ENCODE measurements at places on chromosomes 1 and 21.

DNA sequence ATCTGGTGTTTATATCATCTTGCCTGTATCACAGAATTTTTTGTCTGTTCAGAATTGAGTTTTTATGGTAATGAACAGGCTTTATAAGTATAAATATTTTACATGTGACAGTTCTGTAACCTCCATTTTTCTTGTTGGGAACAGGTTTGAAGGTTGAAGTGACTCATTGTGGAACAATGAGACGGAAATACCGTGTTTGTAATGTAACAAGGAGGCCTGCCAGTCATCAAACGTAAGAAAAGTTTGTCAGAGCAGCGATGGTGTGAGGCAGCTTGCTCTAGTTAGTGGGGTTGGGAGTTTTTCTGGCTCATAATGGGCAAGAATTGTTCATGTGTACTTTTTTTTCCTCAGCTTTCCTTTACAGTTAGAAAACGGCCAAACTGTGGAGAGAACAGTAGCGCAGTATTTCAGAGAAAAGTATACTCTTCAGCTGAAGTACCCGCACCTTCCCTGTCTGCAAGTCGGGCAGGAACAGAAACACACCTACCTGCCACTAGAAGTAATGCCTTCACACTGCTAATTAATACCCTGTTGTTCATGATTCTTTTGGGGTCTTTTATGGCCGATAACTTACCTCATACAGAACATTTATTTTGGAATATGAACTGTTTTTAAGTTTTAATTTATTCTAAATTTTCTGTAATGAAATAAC lies 75.2 kb upstream of the TEKT2 start:
- no peaks in the 10 kb centered on the region for H3K4me1 ChIP-seq
- H3K4me3 ChIP-seq: no peak overlapping the region
- H3K27ac ChIP-seq: no peak overlapping the region
- H3K36me3 ChIP-seq: peaks cover 20% of the 10 kb centered on the region
- no peak for DNase-seq
- H3K27me3 ChIP-seq: no peaks in the 10 kb centered on the region

- H3K36me3 ChIP-seq: no peaks in the 10 kb centered on the region
- peak; percentile 52 for DNase-seq
- H3K4me3 ChIP-seq: no peak overlapping the region
- H3K27me3 ChIP-seq: no peaks in the 10 kb centered on the region
- no peak overlapping the region for H3K27ac ChIP-seq
Measured at GRCh38 chr1:66436378-66437135, 97.4 kb upstream of the SGIP1 start.

DNA sequence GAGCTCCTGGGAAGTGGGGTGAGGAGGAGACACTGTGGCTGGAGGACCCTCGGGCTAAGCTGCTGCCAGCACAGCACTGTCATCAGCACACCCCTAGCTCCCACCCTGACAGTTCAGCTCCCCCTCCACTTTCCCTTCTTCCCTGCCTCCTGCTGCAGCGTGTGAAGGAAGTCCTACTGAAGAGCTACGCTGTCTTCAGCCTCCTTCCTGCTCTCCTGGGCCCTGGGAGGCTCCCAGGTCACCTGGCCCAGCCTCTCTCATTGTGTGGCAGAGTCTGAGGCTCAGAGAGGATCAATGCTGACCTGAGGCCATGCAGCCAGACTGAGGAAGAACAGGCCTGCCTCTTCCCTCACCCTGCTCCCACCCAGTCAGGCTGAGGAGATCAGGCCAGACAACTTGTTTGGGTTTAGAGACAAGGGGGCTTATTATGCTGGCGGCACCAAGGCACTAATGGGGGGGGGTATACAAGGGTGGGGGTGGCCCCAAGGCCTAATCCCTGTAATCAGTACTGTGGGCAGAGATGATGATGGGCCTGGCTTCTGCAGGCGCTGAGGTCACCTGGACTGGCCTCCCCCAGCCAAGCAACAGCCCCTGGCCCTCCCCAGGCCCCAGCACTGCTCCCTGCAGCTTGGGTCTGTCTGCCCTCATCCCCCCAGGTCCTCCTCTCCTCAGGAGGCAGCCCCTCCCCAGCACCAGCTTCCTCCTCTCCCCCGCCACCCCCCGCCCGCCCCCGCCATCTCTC lies 9.1 kb downstream of the NES start:
- no peaks in the 10 kb centered on the region for H3K36me3 ChIP-seq
- no peaks in the 10 kb centered on the region for H3K27me3 ChIP-seq
- no peak overlapping the region for H3K27ac ChIP-seq
- peaks cover 30% of the 10 kb centered on the region for H3K4me1 ChIP-seq
- H3K4me3 ChIP-seq: no peak overlapping the region
- DNase-seq: no peak

- H3K4me3 ChIP-seq: peak overlapping the region; percentile 39
- peaks cover 58% of the 10 kb centered on the region for H3K4me1 ChIP-seq
- H3K27ac ChIP-seq: peak overlapping the region; percentile 53
- DNase-seq: peak; percentile 65
- no peaks in the 10 kb centered on the region for H3K36me3 ChIP-seq
- H3K27me3 ChIP-seq: no peaks in the 10 kb centered on the region
Measured at GRCh38 chr1:158177700-158178450, 2.8 kb upstream of the CD1D start.

- no peaks in the 10 kb centered on the region for H3K36me3 ChIP-seq
- H3K4me1 ChIP-seq: peaks cover 40% of the 10 kb centered on the region
- H3K27ac ChIP-seq: peak overlapping the region; percentile 99
- H3K27me3 ChIP-seq: no peaks in the 10 kb centered on the region
- H3K4me3 ChIP-seq: peak overlapping the region; percentile 74
Measured at GRCh38 chr1:2300851-2301606, 72.9 kb downstream of the SKI start.

DNA sequence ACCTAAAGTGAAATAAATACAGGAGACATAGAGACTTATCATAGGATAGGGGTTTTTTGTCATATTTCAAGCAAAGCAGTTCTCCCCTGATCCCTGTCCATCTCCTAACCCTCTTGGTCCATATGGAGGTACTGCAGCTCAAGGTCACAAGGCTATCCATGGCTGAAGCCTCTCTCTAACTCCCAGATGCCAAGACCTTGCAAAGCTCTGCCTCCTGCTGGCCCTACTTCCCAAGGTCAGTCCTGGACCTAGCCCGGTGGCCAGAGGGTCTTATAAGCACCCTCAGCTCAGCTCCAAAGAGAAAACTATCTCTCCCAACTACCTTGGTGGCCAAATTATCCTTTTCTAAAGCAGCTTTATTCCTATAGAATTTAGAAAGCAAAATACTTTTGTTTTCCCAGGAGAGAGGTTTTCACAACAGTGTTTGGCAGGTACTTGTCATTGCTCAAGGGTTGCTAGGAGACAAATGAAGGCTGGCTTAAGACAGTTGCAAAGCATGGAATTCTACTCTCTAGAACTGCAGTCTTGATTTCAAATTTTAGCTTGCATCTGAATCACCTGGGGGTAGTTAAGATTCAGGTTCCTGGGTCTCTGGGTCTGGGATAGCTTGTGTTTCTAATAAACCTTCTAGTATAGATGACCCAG lies 121.5 kb downstream of the XCL2 start:
- H3K27ac ChIP-seq: no peak overlapping the region
- no peaks in the 10 kb centered on the region for H3K27me3 ChIP-seq
- no peaks in the 10 kb centered on the region for H3K4me1 ChIP-seq

GRCh38 chr1:230948301-230948700 lies 30.4 kb downstream of the TTC13 start:
- DNase-seq: peak; percentile 30
- H3K27ac ChIP-seq: peak overlapping the region; percentile 1
- peaks cover 17% of the 10 kb centered on the region for H3K36me3 ChIP-seq

DNA sequence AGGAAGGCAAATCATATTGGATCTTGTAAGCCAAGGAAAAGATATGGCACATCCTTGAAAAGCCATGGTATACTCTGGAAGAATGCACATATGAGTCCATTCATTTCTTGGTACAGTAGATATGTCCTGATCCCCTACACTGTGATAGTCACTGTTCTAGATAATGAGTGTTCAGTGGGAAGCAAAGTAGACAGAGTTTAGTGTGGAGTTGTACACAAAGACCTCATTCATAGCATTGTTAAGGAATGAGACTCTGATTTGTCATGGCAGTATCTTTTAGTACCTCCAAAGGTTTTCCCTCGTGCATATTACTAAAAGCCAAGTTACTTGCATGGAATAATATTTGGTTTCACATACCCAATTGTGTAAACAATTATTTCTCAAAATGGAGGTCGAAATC lies 204.7 kb downstream of the NFIA start:
- no peaks in the 10 kb centered on the region for H3K4me1 ChIP-seq
- H3K36me3 ChIP-seq: no peaks in the 10 kb centered on the region
- no peak overlapping the region for H3K4me3 ChIP-seq
- no peak for DNase-seq
- H3K27me3 ChIP-seq: no peaks in the 10 kb centered on the region

DNA sequence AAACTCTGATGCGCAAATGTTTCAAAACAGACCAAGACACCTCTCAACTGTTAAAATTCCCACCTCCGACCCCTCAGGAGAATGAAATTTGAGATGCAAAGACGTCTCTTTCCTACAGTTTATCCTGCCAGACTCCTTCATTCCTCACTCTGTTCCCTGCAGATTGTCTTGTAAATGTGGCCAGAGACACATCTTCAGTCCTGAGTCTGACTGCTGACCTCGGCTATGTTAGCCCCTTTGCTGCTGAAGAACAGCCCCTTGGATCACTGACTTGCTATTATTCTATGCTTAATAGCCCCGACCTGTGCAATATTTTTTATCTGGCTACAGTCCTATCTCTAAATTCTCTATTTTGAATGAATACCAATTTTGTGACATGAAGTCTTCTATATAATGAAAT lies 16.6 kb upstream of the ESRRG start:
- no peak overlapping the region for H3K27ac ChIP-seq
- no peaks in the 10 kb centered on the region for H3K4me1 ChIP-seq
- no peak for DNase-seq
- no peak overlapping the region for H3K4me3 ChIP-seq
- no peaks in the 10 kb centered on the region for H3K36me3 ChIP-seq

DNA sequence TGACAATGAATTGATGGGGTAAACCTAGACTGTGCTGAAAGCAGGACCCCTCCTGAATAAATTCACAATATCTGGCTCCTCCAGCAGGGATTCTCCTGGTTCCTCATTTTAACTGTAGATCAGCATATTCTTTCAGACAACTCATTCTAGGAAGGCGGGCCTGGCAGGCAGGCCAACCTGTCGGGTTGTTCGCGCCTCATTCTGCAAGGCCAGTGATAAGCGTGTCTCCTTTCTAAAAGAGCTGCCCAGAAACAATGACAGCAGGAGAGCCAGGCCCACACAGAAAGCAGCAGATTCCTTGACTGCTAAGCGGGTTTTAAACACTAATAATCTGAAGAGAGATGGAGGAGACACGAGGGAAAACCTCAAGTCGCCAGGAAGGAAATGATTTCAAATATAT lies 70.0 kb downstream of the NTPCR start:
- H3K4me1 ChIP-seq: no peaks in the 10 kb centered on the region
- H3K27ac ChIP-seq: no peak overlapping the region
- H3K27me3 ChIP-seq: no peaks in the 10 kb centered on the region
- no peak overlapping the region for H3K4me3 ChIP-seq
- no peaks in the 10 kb centered on the region for H3K36me3 ChIP-seq
- DNase-seq: no peak

DNA sequence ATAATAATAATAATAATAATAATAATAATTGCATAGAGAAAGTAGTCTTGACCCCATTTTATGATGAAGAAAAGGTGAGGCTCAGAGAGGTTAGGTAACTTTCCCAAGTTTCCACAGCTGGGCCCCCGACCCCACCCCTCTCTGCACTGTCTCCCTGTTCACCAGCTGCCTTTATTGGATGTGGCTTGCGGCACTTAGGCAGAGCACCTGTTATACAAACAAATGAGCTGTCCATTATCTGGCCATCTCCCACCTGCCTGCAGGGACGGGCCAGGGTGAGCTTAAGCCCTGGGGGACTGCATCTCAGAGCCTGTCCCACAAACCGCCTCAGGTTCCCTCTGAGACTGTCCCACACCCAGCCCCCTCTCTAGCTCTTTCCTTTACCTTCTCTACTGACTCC lies 10.1 kb upstream of the EFNA1 start:
- DNase-seq: no peak
- H3K27me3 ChIP-seq: no peaks in the 10 kb centered on the region
- H3K27ac ChIP-seq: no peak overlapping the region
- H3K4me3 ChIP-seq: no peak overlapping the region

DNA sequence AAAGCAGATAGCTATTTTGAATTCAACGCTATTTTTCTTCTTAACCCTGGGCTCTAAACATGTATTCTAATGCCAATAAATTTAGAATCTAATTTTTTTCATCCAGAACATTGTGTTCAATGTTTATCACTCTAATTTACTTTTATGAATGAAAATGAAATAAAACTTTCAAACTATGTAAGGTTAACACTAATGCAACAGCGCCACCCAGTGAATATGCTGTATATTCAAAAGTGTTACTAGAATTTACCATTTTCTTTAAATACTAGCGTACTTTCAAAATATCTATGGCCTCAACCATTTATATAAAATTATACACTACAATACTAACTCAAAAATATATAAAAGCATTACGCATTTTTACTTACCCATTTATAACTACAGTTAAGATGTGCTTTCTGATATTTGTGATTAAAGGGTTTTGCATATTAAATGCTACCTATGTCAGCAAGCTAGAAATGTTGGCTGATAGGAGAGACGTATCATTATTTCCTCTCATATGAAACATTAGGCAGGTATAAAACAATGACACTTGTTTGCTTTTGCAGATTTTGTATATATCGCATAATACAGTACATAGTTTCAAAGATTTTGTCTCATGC lies 5.9 kb upstream of the NUF2 start:
- H3K27ac ChIP-seq: no peak overlapping the region
- no peaks in the 10 kb centered on the region for H3K27me3 ChIP-seq
- H3K36me3 ChIP-seq: no peaks in the 10 kb centered on the region

GRCh38 chr1:38680801-38681510 lies 178.6 kb downstream of the RRAGC start:
- no peak overlapping the region for H3K4me3 ChIP-seq
- no peak for DNase-seq
- no peaks in the 10 kb centered on the region for H3K36me3 ChIP-seq
- H3K27ac ChIP-seq: no peak overlapping the region

DNA sequence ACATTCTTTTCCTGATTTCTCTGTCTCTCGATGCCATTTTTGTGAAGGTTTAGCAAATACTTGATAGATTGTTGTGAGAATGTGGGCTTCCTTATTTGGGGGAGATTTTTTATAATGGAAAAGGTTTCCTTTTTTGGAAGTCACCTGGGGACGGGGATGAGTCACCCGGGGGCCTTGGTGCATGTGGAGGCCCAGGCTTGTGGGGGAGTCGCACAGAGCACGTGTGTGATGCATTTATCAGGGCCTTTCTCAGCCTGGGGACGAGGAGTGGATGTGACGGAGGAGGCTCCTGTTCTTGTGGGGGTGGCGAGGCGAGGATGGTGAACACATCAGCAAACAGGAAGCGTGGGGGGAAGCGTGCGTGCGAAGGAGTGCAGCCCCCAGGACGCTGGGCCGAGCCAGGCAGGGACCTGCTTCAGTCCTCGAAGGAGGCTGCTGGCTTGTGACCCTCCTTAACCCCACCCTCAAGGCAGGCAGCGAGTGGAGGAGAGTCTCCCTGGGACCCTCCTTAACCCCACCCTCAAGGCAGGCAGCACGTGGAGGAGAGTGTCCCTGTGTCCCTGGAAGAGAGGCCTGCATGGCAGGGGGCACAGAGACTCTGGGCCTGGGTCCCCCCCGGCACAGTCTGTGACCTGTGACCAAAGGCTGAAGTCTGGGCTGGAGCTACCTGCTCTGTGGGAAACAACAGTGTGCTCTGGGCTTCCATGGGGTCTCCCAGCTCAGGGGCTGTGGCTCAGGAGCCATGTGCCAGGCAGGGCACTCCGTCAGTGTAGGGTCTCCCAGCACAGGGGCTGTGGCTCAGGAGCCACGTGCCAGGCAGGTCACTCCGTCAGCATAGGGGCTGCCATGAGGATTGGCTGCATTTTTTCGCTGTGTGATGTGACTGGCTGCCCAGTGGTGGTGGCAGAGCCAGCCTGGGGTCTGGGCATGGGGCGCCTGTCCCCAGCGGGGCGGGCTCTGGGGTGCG lies 57.2 kb downstream of the AGPAT3 start:
- no peak overlapping the region for H3K4me3 ChIP-seq
- DNase-seq: peak; percentile 35
- H3K36me3 ChIP-seq: no peaks in the 10 kb centered on the region
- no peak overlapping the region for H3K27ac ChIP-seq
- peaks cover 4% of the 10 kb centered on the region for H3K4me1 ChIP-seq
